ENCODE measurements at places on chromosomes 16 and 17. TPM values are rescaled to one million over a fixed set of nuclear protein-coding genes. Genes with fewer than 3 reads are reported as not detected.

NHERF2 gene
- 63.1 TPM for polyA plus RNA-seq

CHST6 gene
- 1.6 TPM for polyA plus RNA-seq

SOX15 gene
- 1.4 TPM for polyA plus RNA-seq

PHKG2 gene
- 34.9 TPM for polyA plus RNA-seq

CES3 gene
- 5.2 TPM for polyA plus RNA-seq

ALOX15B gene
- 0.46 TPM for polyA plus RNA-seq

CBFA2T3 gene
- polyA plus RNA-seq: 5.7 TPM

KRT17 gene
- polyA plus RNA-seq: 5.4 TPM

OR4D1 gene
- 0.12 TPM for polyA plus RNA-seq

PTX4 gene
- polyA plus RNA-seq: not detected

CCL5 gene
- polyA plus RNA-seq: 4.4 TPM

ARL5C gene
- 0.35 TPM for polyA plus RNA-seq

FZD2 gene
- 34.5 TPM for polyA plus RNA-seq

MAP1LC3B gene
- 46.9 TPM for polyA plus RNA-seq

ENDOV gene
- polyA plus RNA-seq: 45.2 TPM

MLLT6 gene
- polyA plus RNA-seq: 121 TPM

PRKCA gene
- 18.1 TPM for polyA plus RNA-seq

CCL2 gene
- 49.3 TPM for polyA plus RNA-seq

SEBOX gene
- polyA plus RNA-seq: not detected

PITPNM3 gene
- polyA plus RNA-seq: 3.4 TPM

NOD2 gene
- polyA plus RNA-seq: 1.1 TPM

HSPB9 gene
- 0.52 TPM for polyA plus RNA-seq

HOXB7 gene
- polyA plus RNA-seq: 6.2 TPM

MYL4 gene
- polyA plus RNA-seq: 86.3 TPM

GPR179 gene
- 0.20 TPM for polyA plus RNA-seq

SEZ6 gene
- 0.59 TPM for polyA plus RNA-seq

C1QTNF8 gene
- 0.23 TPM for polyA plus RNA-seq

SLC9A5 gene
- polyA plus RNA-seq: 17.8 TPM

CD300LB gene
- 0.30 TPM for polyA plus RNA-seq

KRT24 gene
- not detected for polyA plus RNA-seq

RNF112 gene
- 3.4 TPM for polyA plus RNA-seq

KRTAP4-3 gene
- not detected for polyA plus RNA-seq

WFDC1 gene
- 5.5 TPM for polyA plus RNA-seq

TGFB1I1 gene
- 70.2 TPM for polyA plus RNA-seq

SLC6A2 gene
- polyA plus RNA-seq: not detected

SMYD4 gene
- 18.0 TPM for polyA plus RNA-seq

TMC8 gene
- polyA plus RNA-seq: 4.6 TPM

GP2 gene
- polyA plus RNA-seq: not detected

PIPOX gene
- polyA plus RNA-seq: 2.1 TPM

Measured in right lung (tissue), 10 donors.